ENCODE measurements at places on chromosomes 7 and 10. TPM values are rescaled to one million over a fixed set of nuclear protein-coding genes. Genes with fewer than 3 reads are reported as not detected.
A peak's percentile ranks its signal among the peaks of the same experiment; 100 is the strongest.

DNA sequence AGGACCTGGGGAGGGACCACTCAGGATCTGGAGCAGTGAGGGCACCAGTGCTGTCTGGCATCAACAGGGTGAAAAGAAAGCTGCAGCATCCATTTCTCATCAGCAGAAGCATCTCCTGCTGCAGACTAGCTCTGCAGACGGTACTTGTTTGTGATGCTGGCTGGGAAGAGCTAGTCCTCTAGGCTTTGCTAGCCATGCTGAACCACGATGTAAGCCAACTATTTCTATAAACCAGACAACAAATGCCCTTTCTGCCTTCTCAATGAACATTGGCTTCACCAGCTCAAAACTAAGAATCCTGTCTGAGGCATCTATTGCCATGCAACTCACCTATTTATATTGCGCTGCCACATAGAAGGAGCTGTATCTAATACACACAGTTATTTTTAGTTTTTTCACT lies 65.6 kb downstream of the CTTNBP2 start:
- peak; percentile 30 for DNase-seq

GRCh38 chr10:7192831-7193361 lies 217.9 kb downstream of the SFMBT2 start:
- DNase-seq = no peak

DNA sequence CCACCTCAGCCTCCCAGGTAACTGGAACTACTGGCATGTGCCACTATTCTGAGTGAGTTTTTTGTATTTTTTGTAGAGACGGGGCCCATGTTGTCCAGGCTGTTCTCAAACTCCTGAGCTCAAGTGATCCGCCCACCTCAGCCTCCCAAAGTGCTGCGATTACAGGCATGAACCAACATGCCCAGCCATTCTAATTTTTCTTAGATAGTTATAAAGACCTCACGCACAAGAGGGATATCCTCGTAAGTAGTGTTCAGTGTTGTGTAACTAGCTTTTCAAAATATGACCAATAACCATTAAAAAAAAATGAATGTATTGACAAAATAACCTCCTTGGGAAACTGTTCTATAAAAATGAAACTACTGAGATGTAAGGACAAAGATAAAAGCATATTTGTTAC lies 90.5 kb upstream of the FERD3L start:
- no peak for DNase-seq

DNA sequence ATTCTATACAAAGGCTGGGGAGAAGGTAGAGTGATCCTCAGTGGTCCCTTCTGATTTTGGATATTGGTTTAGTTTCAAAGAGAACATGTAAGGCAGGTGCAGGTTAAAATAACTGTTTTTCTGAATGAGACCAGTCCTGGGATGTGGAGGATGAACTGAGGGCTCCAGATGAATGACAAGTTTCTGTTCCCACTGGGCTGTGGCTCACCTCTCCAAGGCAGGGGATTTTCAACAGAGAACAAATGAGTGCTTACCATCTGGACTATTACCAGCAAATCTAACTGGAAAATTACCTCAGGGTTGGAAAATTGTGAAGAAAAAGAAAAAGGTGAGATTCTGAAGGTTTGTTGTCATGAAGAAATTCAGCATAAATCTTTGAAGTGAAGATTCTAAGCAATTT lies 8.0 kb downstream of the LAMB4 start:
- no peak for DNase-seq

- no peak for DNase-seq
Observed at GRCh38 chr10:30154561-30154960, 95.2 kb upstream of the JCAD start.

DNA sequence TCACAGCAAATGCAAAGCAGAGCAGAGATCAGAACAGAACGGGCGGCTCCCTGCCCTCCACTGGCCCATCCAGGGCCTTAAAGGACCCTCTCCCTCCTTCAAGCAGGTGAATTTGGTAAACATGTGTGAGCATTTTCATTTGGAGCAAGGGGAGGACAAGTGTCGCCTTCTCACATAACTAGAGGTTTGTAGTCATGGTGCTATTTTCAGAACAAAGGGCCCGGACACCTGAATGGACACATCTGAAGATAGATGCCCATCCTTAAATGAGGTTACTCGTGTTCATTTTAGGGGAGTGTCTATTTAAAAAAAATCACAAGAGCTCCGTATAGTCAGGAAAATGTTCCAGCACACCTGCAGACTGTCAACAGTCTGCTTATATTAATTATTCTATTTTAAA lies 153.8 kb downstream of the PRKCQ start:
- no peak for DNase-seq

DNA sequence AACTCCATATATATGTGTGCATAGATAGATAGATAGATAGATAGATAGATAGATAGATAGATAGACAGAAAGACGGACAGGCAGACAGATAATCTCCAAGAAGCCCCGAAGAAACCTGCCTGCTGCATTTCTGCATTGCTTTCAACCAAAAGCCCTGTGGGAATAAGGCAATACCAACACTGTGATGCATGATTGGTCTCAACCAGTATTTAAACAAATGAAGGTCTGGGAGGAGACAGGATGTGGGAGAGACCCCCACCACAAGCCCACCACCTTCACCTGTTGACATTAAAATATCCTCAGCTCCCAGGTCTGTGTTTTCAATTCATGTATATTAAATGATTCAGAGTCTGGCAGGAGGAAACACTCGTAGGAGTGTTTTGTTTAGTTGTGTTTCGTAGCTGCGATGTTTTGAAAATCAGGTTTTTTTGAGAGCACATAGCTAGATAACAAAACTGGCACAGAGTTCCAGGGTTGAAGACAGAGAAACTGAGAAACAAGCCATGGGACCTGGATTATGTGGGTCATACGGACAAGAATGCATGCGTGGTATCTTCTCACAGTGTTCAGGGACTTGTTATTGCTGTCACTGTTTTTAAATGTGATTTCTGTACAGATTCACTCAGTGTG lies 200.7 kb upstream of the AHR start:
- DNase-seq = no peak

DNA sequence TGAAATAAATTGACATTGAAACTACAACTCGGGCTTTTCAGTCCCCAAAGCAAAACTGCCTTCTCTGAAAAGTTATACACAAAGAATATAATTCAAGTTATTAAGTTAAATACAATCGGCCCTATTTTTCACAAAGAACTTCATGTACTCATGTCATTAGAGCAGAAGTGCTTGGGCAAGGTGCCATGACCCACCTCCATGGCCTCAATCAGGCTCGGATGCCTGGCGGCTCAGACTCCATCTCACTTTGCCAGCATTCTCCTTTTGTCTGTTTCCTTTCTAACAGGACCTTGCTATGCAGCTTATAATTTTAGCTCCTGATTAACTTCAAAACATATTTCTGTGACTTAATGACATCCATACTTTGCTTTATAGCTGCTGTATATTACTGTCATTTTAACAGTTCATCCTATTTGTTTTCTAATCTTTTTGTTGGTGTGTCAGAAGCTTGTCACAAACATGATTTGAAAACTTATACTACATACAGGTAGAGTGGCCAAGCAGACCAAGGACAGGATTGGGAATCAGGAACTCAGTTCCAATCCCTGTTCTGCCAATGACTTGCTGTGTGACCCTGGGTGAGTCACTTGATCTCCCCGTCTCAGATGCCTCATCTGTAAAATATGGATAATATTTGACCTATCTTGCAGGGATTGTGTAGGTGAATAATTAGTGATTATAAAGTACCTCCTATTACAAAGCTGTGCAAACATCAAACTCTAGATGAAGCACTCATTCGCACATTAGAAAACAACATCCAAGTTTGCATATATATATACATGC lies 60.8 kb upstream of the ITGA8 start:
- DNase-seq = peak; percentile 37

DNA sequence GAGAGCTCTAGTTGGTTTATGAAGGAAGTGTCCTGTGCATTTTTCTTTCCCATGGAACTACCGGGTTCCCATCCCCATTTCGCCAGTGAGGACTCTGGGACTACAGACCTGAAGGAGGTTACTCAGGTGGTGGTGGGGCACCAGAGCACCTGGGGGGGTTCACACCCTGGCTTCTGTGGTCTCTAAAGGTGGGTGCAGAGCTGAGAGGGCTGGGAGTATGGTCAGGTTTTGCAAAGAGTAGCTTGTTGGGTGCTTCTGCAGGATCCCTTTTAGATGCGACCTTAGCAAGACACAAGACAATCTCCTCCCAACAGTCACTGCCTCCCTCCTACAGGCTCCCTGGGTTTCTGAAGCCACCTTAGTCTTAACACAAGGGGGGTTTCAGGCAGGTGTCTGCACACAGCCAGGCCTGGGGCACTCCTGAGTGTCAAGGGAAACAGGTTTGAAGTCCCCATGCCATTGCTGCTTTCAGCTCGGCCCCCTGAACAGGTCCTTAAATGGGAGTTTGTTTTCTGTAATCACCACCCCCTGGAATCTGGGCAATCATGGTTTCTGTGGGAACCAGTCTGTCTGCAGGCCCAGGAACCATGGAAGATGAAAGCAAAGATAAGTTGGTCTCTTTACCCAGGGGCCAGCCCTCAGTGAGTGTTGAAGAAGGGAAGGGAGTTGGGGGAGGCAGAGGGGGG lies 9.9 kb upstream of the CXCL12 start:
- DNase-seq = no peak

GRCh38 chr10:58239561-58240169 lies 28.0 kb downstream of the IPMK start:
- DNase-seq = no peak

DNA sequence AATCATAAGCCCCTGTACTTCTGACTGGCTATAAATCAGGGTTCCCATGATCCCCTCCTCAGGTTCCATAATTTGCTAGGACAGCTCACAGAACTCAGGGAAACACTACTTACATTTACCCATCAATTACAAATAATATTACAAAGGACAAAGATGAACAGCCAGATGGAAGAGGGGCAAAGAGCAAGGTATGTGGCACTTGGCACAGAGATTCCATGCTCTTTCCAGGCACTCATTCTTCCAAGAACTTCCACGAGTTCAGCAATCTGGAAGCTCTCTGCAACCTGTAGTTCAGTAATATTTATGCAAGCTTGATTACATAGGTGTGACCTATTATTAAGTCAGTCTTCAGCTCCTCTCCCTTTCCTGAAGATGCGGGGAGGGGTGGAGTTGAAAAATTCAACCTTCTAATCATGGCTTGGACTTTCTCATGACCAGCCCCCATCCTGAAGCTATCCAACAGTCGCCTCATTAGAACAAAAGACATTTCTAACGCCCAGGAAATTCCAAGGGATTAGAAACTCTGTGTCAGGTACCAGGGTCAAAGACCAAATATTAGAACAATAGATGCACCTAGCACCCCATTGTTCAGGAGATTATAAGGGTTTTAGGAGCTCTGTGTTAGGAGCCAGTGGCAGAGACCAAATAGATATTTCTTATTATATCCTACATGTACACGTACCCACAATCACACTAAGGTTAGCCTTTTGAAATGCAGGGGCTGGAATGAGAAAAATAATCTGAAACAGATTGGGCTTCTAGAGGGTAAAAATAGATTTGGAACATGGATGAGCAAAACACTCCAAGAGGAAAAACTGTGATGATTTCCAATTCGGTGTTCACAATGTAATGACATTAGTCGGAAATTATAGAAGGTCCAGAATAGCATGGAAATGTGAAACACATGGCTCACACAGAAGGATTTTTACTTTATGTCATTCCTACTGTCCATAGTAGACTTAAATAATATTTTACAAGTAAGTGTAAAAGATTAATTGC lies 7.0 kb downstream of the ANKMY2 start:
- DNase-seq = peak; percentile 58

GRCh38 chr10:28558923-28559508 lies 26.1 kb downstream of the WAC start:
- DNase-seq = no peak

DNA sequence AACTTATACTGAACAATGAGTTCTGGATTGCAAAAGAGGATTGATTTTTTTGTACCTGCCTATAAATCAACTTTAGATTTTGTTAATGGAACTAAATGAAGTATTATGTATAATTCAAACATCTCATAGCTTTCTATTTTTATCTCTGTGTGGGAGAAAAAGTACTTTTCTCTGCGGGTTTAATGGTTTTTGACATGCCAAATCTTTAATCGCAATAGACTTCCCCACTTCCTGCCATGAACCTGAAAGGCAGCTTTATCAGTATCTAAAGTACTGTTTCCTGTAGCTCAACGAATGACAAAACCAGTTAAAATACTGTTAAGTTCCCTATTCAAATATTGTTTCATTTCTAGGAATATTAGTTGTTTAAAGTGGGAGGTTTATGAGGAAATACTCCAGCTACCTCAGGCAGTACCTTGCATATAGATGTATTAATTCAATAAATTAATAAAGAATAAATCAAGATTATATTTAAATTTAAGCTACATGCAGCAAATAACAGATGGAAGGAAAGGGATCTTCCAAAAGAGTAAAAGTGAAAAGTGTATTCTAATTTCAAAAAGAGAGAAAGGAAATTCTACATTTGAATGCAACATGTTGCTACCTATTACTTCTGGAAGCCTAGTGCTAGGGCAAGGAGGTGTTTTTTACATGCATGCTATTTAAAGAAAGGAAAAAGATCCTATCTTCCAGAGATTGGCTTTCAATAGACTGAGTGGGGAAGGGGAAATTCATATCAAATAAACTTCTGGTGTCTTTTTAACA lies 75.9 kb downstream of the SVOPL start:
- no peak for DNase-seq

DNA sequence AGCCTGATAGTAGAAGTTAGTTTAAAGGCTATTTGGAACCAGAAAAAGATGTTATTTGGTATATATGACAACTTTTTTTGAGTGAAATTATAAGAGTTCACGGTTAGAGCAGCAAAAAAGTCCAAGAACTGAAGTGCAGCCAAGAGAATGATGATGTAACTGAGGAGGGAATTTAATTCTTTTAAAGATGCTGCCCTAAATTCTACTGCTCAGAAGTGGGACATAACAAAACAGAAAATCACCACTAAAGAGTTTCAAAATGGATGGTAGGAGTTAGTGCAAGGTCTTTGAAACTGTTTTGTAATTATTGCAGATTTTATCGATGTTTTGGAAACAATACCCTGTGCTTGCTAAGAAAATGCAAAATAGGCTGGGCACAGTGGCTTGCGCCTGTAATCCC lies 6.5 kb downstream of the SAMD8 start:
- DNase-seq = no peak

- DNase-seq = no peak
Observed at GRCh38 chr10:60974463-60975149, 30.6 kb upstream of the RHOBTB1 start.

DNA sequence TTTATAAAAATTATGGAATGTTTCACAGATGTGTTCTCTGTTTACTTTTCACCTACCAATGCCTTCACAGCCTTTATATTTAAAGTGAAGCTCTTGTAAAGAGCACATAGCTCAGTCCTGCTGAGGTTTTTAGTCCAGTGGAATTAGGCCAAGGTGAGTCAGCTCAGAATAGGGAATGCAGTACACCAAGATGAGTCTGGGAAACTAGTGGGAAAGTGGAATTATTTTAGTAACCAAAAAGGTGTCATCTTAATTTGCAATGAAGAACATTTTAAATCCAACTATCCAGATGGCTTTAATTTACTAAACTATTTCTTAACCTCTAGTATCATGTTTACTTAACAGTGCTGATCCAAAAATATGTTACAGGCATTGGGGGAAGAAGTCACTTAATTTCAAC lies 236.3 kb upstream of the CTBP2 start:
- DNase-seq = no peak

The TAC1 gene
- not detected for total RNA-seq

The SUGCT gene
- 17.0 TPM for total RNA-seq

The ADAMTS14 gene
- total RNA-seq = 0.03 TPM

The SMNDC1 gene
- total RNA-seq = 13.5 TPM

The VIPR2 gene
- not detected for total RNA-seq

The TCERG1L gene
- not detected for total RNA-seq

The LBX1 gene
- 17.5 TPM for total RNA-seq

The GPR85 gene
- not detected for total RNA-seq

All from G401 (cell line).